Activated T-cell treated with anti-CD3 and anti-CD28 coated beads for 24 hours (primary cell): ENCODE measurements at places on chromosomes 16 and 17.

GRCh38 chr16:598823-599739 is 9.2 kb downstream of the RAB40C start:
- no peak for DNase-seq

DNA sequence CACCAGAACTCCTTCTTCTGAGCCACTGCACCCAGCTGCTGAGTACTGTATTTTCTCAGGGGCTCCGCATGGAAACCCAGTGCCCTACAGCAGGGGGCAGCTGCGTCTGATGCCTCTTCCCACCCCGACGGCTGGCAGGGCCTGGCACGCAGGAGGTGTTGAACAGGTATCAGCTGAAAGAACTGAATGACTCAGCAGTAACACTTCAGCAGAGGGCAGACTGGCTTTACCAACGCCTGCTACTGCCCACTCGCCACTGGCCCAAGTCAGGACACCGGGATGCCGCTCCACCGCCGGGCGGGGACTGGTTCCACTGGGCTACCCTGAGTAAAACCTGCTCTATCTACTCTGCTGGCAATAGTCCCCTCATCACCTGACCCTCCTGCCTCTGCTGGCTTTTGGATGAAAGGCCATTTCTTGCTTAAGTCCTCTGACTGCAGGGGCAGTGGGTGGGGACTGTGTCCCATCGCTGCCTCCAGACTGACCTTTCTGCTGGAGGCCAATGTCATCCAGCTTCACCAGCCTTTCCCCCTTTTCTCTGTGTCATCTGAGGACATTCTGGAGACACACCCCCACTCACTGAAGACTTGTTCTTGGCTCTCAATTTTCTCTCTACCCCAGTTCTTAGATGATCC is 100.4 kb upstream of the FA2H start:
- no peak for DNase-seq

- DNase-seq = no peak
Observed at GRCh38 chr16:30766933-30767284, 4.8 kb downstream of the RNF40 start.

GRCh38 chr16:86991679-86992078 is 325.5 kb downstream of the C16orf95 start:
- no peak for DNase-seq

DNA sequence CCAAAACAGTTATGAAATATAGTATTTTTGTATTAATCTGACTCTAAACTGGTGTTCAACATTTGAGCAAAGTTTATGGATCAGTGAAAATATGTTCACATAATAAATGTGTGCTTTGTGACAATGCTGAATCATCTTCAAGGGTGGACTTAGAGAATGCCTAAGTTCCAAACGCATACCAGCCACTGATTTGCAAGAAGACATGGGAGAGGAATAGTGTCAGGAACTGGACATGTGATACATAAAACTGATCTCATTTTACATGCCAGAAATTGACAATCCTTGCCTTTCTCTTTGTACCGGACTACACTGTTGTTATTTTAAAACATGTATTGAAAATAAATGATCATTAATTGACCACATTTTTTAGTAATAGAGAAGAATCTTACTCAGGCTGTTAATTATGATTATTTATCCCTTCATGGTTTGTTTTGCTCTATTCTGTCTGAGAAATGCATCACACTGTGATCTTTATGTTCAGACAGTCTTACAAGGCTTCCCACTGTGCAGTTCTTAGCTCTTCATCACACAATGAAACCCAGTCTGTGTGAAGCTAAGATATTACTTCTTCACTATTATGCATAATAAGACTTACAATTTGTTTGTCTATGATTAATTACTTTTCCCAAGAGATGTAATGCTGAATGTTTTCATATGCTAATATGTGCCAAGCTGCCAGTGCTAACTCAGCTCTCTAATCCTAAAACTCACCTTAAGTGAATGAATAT is 1180.6 kb upstream of the CDH8 start:
- no peak for DNase-seq

- DNase-seq = peak; percentile 32
Observed at GRCh38 chr17:82097184-82097918, 685 bp downstream of the FASN start.

DNA sequence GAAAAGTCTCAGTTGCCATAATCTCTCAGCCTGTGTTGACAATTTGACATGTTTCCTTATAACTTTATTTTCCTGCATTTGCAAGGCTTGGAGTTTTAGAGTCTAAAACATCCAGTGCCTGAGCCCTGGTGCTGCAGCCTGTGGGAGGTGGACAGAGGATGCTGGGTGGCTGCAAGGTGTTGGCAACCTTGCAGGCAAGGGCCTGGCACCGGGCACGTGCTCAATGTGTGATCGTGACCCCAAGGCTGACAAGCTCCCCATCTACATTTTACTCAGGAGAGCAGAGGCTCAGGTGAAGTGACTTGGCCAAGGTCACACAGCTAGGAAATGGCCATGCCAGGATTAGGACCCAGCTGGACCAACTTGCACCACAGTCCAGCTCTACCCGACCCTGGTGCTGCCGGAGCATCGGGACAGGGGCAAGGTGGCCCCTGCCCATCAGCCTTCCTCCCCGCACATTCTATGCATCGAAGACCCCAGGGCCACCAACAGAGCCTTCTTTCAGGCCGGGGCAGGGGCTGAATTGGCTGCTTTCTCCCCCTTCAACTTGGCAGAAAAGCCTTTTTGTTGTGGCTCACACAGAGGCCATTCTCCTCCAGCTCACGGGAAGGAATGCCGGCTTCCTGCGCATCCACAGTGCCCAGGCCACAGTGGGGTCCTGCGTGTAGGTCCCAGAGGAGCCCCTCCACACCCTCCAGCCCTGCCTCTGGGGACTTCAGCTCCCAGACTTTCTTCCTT is 23.1 kb downstream of the MMP15 start:
- no peak for DNase-seq

- DNase-seq = no peak
Observed at GRCh38 chr16:4572715-4573114, 16.6 kb downstream of the C16orf96 start.

DNA sequence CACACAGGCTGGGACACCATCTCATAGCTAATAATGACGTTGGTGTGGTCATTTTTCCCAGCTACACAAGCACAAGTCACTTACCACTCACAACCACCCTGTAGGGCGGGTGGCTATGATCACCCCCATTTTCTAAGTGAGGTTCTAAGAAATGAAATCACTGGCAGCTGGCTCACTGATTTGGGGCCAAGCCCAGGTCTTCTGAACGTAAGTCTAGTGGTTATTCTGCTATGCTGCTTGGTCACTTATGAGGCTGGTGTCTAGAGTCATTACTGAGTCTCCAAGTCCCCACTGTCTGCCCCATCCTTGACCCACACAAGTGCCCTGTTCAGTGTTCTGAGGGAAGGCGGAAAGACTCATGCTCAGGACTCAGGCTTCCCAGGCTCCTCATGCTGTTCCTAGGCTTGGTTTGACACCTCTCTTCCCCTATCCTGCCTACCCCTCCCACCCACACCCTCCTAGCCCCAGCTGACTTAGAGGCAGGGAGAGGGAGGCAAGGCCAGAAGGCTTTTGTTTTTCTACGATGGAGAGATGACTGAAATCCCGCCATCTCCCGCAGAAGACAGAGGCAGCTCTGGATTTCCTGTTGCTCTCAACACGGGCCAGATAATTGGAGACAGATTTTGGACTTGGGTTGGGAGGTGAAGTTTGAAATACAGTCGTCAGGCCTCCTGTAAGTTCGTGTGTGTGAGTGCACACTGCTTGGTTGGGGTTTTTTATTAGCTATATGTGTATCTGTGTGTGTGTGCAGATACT is 32.2 kb downstream of the FZD2 start:
- no peak for DNase-seq

- no peak for DNase-seq
Observed at GRCh38 chr16:8377864-8378263, 212.4 kb downstream of the TMEM114 start.
